ENCODE measurements at places on chromosomes 4 and X.

DNA sequence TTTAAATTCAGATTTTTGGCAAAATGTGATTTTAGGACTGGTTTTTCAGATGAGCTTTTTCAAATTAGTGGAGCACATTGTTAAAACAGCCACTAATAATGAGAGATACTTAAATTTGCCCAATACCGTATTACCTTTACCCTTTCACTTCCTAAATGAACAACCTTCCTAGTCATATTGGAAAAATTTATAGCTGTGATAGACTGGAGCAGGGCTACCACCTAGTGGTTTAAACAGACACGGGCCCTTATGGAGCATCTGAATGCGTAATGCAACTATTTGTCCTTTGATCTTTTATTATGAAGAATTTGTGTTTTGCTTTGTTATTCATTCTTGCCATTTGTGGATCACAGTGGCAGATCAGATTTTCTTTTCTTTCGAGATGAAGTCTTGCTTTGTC is 72.7 kb downstream of the KDM6A start:
- DNase-seq: no peak

DNA sequence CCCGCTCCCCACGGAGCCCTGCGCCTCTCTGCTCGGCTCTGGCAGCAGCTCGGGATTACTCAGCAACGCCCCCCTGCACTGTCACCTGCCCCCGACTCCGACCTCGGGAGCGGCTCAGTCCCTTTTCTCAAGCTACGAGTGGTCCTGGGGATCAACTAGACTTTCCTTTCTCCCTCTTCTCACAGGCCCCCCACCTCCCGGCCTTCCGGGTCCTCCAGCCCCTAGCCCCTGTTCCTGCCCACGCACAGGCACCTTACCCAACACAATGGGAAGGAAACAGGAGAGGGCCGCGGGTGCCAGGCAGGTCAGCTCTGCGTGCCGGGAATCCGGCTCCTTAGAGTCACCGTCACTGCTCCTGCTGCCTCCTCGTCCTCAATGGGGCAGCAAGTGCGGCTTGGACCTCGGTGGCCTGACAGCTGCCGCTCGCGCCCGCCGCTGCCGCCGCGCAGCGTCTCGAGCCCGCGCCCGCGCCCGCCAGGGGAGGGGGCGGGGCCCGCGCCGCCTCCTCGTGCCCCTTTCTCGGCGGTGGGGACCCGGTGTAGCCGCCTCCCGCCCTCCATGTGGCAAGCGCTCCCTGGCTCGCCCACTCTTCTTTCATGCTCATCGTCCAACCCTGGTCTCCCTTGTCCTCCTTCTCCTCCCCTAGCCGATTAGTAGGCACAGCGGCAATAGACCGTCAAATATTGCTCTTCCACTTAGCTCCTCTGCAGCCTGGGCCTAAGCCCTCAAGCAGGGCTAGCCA is at the start of gene RAB9B:
RAB9B (minus strand) TSS at position 455 of the 742 bp plus-strand sequence. CDS start 6,473 bp downstream, outside the sequence.
- DNase-seq: peak; percentile 5

GRCh38 chrX:151752847-151753246 is 18.3 kb downstream of the CNGA2 start:
- no peak for DNase-seq

- DNase-seq: no peak
Observed at GRCh38 chrX:48578661-48579128, 4.4 kb downstream of the RBM3 start.

DNA sequence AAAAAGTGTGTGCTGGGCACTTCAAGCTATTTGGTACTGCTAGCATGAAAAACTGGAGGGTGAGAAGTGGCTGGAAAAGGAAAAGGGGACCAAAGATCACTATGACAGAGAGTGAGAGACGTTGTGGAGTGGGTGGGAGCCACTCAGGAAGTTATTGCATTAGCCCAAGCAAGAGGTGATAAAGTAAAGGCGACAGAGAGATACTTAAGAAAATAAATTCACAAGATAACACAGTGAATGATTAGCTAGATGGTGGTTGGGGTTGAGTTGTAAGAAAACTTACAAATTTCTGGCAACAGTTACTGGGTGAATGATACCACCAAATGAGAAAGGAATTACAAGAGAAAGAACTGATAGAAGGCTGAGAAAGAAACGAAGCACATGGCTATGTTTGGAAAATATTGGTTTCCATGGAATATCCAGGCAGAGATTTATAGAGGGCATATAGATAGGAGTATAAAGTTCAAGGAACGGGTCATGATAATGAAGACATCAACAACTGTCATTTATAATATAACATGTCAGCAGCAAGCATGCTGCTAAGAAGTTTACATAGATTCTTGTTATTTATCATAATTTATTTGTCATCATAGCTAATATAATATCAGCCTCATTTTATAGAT is 60.7 kb downstream of the CASK start:
- DNase-seq: no peak

DNA sequence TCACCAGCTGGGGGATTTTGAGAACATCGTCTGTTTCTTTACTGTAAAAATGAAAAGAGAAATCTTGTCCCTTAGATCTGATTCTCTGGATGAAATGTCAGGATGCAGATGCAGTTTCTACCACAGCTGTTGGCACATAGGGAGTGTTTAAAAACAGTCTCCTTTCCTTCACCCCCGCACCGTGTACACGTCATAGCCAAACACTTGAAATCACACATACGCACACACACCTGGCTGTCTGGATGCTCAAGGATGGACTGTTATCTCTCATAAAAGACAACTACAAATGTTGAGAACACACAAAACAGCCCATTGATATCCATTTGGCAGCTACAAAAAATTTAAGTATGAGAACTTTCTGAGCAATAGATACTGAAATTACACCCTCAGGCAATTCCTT is 275.8 kb upstream of the CLNK start:
- no peak for DNase-seq

DNA sequence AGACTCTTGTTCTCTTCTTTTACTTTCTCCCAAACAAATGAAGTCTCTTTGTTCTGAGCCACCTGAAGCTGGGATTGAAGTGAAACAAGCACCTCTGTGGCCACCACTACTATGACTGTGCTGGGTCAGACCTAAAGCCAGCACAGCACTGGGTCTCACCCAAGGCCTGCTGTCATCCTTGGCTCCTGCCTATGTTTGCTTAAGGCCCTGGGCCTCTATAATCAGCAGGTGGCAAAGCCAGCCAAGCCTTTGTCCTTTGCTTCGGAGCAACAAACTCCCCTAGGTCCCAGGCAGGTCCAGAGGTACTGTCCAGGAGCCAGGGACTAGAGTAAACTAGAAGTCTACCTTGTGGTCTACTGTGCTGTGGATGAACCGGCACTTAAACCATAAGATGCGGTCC is 220.6 kb upstream of the ARSJ start:
- no peak for DNase-seq

DNA sequence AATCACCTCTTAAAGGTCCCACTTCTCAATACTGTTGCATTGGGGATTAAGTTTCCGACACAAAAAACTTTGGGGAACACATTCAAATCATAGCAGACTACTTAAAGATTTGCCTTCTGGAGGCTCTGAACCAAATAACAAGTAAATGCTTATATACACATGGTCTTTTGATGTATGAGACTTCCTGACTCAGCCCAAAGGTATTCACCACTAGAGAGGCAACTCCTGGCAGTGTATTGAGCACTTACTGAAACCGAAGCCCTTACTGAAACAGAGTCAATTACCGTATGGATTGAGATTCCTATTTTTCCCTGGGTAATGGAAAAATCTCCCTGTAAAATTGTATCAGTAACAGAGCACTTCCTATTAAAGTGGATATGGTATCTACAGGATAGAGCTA is 45.4 kb downstream of the ZCCHC13 start:
- no peak for DNase-seq

DNA sequence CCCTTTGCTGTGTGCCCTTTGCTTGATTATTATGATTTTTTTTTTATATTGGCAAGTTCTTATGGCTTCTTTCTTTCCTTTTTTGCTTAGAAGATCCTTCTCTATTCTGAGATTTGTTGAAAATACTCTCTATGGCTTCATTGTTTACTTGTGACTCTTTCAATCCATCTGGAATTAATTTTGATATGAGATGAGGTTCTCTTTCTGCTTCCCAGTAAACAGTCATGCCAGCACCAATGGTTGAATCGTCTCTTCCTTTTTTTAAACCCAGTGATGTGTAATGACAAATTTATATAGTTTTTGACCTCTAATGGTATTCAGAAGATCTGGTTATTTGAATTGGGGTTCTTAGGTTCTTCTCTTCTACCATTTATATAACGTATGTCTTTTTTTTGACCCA is 121.8 kb downstream of the ARHGAP10 start:
- no peak for DNase-seq
